NCI-H226 (cell line): ENCODE measurements at places on chromosomes 5 and 9.

- no peak for DNase-seq
Observed at GRCh38 chr5:544675-545355, 20.6 kb upstream of the SLC9A3 start.

DNA sequence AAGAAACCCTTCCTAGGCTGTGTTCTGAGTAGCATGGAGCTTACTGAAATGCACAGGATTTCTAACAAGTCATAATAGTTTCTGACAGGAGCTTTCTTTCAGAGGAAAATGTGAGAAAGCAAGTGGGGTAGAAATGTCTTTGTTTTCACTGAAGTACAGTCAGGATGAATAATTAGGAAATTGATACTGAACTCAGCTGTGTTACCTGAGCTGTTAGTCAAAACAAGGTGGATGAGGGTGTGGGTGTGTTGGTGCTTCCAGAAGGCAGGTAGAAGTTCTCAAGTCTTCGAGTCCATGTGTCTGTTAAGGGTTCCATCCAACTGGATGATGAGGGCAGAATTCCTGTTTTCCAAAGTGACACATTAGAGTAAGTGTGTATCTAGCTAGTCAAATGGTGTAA, 122.4 kb downstream of the BASP1 start:
- DNase-seq, result no peak

DNA sequence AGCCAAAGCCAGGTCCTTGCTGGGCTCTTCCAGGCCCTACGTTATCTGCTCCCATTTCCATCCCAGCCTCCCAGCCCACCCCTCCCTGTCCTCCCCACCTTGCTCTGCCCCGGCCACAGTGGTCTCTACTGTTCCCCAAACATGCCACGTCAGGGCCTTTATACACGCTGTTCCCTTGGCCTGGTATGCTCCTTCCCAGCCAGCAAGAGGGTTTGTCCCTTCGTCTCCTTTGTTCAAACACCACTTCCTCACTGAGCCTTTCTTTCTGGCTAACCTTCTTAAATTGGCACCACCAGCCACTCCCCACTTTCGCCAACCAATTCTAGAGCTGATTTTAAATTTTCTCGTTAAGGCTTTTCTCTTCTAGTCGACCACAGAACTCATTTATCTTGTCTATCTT, 9.8 kb downstream of the SH2D3C start:
- no peak for DNase-seq

DNA sequence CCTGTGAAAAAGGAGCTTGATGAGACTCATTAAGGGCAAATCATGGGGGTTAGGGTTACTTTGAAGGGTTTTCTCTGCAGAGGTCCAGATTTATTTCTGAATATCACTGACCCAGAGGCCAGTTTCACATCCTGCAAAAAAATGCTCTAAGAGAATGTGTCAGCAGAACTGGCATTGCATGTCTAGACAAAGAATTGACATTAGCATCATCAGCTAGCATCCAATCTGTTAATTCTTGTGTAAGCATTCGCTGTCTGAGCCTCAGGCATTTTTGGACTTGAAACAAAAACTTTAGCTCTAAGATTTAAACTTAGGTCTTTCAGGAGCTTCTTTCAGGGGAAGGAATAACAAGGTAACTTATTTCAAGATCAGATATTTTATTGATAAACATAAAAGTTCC, 187.9 kb upstream of the ELL2 start:
- peak; percentile 11 for DNase-seq

- no peak for DNase-seq
Observed at GRCh38 chr5:100690036-100690560, 154.9 kb downstream of the FAM174A start.

DNA sequence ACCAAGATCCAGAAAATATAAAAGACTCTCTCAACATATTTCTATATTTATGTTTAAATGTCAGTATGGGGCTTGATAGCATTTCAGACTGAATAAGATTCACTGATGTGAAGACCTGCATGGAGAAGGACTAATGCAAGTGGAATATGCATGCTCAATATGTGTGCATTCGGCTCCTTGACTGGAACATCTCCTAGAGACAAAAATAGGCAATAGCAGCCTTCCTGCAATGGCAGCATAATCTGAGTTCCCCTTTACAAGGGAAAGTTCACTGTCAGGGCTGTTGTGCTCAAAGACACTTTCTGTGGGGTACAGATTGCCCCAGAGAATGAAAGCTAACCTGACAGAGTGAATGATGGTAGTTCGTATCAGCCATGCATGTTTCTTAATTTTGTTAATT, 42.4 kb downstream of the STARD4 start:
- DNase-seq, result no peak

DNA sequence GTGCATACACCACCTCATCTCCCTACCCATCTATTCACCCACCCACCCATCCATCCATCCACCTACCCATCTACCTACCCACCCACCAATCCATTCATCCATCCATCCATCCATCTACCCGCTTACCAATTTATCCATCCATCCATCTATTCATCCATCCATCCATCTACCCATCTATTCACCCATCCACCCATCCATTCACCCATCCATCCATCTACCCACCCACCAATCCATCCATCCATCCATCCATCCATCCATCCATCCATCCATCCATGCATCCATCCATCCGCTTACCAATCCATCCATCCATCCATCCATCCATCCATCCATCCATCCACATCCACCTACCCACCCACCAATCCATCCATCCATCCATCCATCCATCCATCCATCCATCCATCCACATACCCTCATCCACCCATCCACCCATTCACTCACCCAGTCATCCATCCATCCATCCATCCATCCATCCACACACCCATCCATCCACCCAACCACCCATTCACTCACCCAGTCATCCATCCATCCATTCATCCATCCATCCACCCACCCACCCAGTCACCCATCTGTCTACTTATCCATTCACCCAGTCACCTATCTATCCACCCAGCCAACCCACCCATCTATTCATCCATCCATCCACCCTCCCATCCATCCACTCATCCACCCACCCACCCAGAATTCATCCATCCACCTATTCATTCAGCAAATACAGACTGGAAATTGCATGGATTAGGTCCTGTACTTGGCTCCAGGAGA, 125.6 kb downstream of the RXRA start:
- DNase-seq, result no peak

GRCh38 chr5:105593011-105593760, 2030.6 kb upstream of the NUDT12 start:
- no peak for DNase-seq

GRCh38 chr9:71886015-71886414, 25.0 kb downstream of the ABHD17B start:
- DNase-seq, result no peak

DNA sequence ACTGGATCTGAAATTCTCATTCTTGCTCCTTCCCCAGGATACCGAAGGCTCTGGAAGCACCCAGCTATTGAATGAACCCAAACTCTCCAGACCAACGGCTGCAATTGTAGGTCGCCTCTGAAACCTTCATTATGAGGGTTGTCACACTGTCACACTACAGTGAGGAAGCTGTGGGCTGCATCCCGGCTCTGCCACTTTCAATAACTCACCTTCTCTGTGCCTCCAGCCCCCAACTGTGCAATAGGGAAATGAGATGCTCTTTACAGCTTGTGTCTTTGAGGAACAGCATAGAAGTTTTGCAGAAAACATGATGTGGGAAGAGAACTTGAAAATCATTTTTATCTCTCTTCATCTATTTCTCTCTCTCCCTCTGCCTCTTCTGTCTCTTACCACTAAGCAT, 69.6 kb upstream of the TGFBR1 start:
- DNase-seq, result no peak

DNA sequence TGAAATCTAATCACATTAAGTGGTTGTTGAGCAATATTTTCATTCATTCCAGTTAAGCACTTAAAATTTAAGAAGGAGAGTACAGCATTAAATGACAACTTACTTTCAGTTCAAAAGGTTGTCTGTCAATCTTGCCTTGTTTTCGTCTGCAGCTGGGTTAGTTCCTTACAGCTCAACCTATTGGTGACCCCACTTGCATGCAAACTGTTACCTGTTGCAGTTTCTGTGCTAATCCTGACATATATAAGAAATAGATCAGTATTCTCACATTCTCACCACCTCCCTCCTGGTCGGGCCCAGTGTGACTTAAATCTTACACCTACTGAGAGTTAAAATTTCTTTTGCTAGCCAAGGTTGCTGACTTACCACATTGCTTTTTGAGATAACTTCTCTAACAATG, 191.8 kb upstream of the SMC2 start:
- DNase-seq, result no peak

DNA sequence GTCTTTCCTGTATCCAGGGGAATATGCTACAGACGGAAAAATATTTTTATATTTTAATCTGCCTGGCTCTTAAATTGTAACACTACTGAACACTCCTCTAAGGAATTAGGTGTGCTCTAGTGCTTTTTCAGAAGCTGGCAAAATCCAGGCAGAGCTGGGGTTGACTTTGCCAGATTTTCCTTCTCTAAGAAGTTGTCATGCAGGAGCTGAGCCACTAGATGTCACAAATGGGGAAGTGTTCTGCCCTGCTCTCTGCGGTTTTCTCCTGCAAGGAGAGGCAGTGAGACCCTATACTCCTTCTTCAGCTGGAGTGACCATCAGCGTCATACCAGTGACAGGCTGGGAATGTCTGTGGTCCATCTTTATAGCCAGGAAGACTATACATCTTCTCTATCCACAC, 112.5 kb downstream of the HAPLN1 start:
- no peak for DNase-seq
